Stimulated activated CD4-positive, alpha-beta T cell treated with anti-CD3 and anti-CD28 coated beads, Interleukin-4, amount 100 ng/mL, for 1 hour (primary cell): ENCODE measurements at places on chromosomes 6 and 20.

DNA sequence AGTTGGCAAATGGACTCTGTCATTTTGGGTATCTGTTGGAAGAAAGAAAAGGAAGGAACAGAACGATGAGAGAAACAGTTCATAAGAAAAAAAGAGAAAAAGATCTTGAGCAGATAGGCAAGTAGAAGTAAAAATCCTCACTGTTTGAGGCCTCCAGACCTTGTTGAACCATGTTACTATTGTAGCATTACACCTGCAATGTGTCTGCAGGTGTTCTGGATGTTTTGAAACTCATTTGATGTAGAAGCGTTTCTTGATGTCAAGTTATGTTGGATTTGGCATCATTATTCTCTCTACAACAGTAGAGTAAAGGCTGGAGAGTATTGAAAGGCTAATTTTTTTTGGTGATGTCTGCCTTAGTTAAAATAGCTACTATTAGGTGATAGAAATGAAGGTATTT is 108.7 kb downstream of the CARMIL1 start:
- DNase-seq = no peak

DNA sequence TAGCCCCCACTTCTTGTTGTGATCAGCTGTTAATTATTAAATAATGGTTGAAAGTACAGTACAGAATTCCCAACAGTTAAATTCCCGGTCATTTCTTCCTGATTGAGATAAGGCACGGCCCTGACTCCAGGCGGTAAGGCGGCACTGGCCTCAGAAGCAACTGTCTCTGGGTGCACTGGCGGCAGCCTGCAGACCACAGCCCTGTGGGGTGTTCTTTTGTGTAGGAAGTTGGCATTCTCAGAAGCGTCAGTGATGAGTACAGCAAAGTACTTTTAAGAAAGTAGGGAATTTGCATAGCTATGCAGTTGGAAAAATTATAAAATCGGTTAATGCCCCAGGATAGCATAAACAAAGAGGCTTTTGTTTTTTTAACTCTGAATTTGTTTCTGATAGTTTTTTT is 50.5 kb downstream of the SAMD5 start:
- no peak for DNase-seq

DNA sequence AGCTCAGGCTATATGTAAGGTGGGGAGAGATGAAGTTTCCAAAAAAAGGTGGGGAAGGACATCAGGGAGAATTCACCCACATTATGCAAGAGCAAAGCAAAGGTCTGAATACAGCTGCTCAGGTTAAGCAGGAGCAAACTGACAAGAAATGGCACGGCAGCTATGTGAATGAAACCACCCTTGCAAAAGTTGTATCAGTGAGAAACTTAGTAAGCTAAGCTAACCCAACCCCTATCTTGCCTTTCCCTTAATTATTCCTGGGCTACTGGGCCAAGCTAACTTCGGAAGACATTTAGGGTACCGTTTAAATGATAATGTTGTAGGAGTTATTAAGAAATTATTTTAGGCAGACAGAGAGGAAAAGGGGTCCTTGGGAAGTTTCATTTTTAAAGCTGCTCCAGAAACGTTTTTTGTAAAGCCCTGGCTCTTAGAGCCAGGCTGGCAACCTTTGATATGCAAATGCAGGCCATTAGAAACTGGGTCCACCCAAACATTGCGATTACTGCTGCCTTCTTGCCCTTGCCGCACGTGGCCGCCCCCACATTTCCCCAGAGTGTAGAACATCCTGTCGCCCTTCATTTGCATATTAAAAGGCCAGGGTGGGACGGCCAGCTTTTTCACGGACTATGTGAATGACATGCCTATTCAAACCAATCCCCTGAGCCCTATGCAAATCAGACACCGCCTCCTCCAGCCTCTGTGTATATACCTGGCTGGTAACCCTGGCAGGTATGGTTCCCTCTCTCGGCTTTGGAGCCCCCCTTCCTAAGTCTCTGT is 60.5 kb upstream of the SAMD5 start:
- DNase-seq = no peak

- no peak for DNase-seq
Observed at GRCh38 chr20:59976156-59976782, 18.0 kb downstream of the CDH26 start.

DNA sequence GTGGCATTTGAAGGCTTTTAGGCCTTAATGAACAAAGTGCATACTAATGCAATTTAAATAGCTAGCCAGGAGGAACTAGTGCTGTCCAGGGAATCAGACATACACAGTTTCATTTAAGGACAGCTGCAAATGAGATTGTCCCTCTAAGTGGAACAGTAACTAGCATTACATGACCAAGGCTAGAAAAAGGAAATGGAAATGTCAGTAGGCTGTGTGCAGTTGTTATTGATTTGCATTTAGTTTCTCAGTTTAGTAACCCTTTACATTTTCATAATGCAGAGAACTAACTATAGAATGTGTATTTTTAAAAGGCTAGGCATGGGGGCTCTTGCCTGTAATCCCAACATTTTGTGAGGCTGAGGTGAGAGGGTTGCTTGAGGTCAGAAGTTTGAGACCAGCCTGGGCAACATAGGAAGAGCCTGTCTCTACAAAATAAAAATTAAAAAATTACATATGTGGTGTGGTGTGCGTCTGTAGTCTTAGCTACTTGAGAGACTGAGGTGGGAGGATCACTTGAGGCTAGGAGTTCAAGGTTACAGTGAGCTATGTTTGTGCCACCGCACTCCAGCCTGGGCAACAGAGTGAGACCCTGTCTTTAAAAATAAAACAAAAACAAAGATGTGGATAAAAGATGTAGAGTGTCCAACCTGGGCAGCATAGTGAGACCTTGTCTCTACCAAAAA is 468.0 kb downstream of the UTRN start:
- DNase-seq = no peak

DNA sequence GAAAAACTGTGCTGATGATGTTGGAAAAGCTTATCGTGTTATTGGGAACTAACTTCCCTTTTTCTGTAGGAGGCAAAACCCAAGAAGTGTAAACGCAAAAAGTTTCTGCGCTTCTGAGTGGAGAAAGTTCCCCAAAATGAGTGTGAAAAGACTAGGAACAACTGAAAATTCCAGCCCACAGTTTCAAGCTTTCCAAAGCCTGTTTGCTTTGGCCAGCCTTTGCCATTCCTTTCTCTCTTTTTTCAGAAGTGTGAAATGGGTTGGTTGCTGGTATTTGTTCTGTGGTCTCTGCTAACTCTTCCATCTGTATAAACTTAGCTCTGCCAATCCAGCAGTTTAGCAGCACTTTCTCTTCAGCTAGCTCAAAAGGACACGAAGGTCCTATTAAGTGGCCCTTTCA is 491.3 kb downstream of the MAFB start:
- no peak for DNase-seq
